Forelimb muscle (tissue), 1 donor: ENCODE measurements at places on chromosomes 7 and 10.

DNA sequence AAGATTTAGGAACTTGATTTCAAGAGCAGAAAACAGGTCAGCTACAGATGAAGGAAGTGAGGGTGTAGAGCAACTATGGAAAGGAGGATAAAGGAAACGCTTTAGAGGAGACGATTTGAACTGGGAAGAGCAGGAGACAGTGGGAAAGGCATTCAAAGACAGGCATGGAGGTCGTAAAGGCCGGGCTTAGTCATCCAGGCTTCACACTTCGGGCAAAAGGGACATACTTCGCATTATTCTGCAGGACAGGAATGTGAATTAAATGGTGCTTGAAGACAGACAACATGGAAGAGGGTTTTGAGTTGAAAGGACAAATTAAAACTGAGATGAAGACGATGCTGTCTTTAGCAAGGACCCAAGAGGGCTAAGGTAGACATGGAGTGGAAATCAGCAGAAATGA lies 8.1 kb downstream of the FAM171A1 start:
- DNase-seq: no peak

DNA sequence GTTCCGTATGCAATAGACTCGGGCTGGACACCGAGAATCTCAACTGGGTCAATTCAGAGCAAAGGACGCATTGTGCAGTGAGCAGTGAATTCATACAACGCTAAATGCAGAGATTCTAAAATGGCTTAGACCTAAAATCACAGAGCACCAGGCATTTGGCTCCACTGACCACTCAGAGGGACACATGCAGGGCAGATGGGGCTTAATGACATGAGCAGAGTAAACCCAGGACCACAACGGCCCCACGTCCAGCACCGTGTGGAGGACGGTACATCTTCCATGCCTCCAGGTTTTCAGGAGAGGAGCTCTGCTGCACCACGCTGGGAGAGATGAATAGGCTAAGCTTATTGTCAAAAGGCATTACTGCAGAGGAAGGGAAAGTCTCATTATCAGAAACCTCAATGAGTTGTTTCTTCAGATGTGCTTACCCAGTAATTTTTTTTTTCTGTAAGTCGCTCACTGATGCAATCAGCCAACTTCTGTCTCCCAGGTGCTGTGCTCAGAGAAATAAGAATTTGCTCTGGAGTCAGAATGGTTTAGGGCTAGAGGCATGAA lies 555.0 kb downstream of the PTPRN2 start:
- no peak for DNase-seq

DNA sequence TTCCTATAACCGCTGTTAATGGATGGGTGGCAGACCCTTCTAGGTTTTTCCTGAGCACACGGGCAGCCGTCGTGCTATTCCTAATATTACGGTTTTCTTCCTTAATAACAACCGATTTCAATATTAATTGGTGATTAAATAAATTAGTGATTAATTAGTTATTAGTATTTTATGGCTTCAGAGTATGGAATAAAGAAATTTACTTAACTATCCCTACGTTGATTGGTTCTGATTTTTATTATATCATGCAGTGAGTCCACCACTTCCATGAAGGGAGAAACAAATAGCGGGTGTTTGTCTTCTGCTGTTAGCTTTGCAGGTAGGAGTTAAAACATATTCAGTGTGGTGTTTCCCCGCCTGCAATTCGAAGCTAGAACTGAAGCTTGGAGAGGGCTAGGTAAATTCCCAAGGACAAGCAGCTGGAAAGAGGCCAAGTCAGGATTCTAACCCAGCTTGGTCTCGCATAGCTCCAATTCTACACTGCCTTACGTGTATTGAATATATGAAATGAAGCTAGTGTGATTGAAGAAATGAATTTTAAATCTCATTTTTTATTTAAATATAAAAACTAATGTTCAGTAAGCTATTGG lies 928 bp upstream of the CSTF2T start:
- DNase-seq: no peak

GRCh38 chr10:79066411-79067240 lies 2.1 kb upstream of the ZMIZ1 start:
- no peak for DNase-seq

GRCh38 chr10:87651801-87652200 lies 7.9 kb upstream of the PAPSS2 start:
- no peak for DNase-seq

GRCh38 chr10:12448729-12449391 lies 99.5 kb downstream of the CAMK1D start:
- DNase-seq: no peak

GRCh38 chr10:4981722-4982471 lies 18.7 kb downstream of the AKR1C1 start:
- DNase-seq: no peak

DNA sequence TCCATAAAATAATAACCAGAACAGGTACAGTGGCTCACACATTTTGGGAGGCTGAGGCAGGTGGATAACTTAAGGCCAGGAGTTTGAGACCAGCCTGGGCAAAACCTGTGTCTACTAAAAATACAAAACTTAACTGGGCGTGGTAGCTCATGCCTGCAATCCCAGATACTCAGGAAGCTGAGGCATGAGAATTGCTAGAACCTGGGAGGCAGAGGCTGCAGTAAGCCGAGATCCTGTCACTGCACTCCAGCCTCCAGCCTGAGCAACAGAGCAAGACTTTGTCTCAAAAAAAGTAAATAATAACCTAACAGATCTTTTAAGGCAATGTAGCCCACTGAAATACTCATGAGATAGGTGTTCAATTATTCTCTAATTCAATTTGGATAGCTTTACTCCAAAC lies 107.1 kb upstream of the ASAH2 start:
- no peak for DNase-seq

DNA sequence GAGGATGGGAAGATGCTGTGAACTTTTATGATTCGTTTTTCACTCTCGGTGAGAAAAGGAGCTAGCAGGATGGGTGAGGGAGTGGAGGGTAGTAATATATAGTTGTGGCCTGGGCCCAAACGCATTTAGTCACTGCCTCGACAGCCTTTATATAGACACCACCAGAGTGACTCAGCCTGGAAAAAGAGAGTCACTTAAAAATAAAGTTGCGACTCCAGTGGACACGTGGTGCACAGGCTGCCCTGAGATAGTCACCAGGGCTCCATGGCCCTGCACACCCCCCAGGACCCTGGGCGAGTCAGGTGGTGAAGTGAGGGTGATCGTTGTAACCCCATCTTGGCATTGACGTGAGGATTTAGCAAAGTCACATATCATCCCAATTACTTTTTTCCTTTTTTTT lies 106.7 kb downstream of the CUX1 start:
- no peak for DNase-seq

- DNase-seq: no peak
Observed at GRCh38 chr10:50917486-50917885, 32.1 kb upstream of the A1CF start.

- DNase-seq: no peak
Observed at GRCh38 chr10:132919374-132920100, 22.8 kb downstream of the CFAP46 start.

GRCh38 chr10:1540144-1540543 lies 197.2 kb downstream of the ADARB2 start:
- no peak for DNase-seq

GRCh38 chr10:62650411-62650810 lies 154.1 kb upstream of the ADO start:
- no peak for DNase-seq

GRCh38 chr10:73863039-73863817 lies 11.1 kb downstream of the CAMK2G start:
- DNase-seq: no peak

GRCh38 chr10:88386204-88386788 lies 196.8 kb downstream of the RNLS start:
- DNase-seq: no peak

DNA sequence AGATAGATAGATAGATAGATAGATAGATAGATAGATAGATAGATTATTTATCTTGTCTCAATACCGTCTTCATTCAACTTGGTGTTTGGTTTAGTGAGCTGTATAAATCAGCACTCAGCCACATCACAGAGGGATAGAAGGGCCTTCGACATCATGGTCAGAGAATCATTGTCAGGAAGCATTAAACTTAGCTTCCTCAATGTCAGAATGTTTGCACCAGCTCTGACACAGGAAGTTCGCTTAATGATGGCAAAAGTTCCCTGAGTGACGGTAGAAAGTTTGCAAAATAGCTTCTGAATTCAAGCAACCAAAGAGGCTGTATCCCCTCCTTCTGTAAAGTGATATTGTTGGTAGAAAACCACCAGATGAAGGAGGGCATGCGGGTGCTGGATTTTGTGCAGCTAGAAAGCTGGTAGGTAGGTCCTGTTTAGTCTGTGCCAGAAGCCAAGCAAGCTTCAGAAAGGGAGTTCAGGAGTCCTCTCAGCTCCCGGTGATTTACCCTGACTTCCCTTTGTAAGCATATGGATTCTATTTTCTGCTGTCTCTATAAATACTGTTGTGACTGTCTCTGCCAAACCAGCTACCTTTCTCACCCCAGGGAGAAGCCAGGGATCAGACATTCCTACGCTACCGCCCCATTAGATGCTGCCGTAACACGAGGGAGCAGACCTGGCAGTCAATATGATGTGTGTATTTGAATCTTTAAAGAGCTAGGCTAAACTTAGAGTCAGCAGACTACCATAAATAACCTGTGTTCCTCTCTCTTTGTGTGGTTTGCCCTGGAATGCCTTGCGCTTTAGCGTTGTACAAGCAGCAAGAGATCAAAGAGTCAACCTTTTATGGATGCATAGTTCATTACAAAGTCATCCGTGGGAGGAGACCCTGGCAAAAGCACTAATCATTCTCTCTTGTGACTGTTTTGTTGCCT lies 200.5 kb upstream of the KIAA1217 start:
- DNase-seq: no peak

DNA sequence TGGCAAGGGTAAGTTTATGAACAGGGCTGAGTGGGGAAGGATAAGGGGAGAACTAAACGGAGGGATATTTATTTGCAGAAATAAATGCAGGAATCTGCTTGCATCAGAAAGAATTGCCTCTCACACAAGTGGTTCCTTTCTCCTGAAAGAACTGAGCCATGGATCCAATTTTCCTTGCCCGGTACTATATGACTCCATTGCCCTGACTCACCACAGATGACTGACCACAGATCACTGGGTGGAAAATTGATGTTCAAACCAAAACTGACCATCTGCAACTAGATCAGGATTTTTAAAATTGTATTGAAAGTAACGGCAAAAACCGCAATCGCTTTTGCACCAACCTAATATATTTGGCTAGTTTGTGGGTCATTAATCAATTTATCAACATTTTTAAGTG lies 6.2 kb upstream of the MACC1 start:
- no peak for DNase-seq

GRCh38 chr10:1244493-1244892 lies 188.3 kb downstream of the WDR37 start:
- DNase-seq: no peak

GRCh38 chr10:126846959-126847358 lies 58.3 kb upstream of the DOCK1 start:
- no peak for DNase-seq

DNA sequence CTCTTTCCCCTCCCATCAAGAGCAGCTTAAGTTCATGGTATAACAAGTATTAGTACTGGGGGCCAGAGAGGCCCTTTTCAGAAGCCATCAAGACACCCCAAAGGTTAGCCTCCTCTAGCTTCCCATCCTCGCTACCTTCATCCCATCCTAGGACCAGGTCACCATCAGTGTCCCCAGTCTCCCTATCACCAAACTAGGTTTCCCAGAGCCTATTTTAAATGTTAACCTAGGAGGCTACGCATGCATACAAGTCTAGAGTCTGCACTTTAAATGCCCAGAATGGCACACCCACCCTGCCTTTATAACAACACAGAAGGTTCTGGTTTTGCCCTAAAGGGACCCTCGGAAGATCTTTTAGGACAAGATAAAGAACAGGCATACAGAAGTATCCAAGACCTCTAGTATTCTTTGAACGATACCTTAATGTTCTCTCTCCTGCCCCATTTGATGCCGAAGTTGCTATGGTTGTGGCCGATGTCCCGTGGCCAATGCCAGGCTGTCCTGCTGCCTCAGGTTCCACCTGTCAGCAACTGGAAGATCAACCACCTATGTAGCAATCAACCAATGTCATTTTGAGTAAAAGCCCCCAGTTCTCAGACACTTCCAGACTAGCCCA lies 2.2 kb downstream of the GPRIN2 start:
- no peak for DNase-seq

GRCh38 chr10:11713186-11713743 lies 28.9 kb upstream of the ECHDC3 start:
- DNase-seq: no peak

- no peak for DNase-seq
Observed at GRCh38 chr10:72007246-72007892, 43.2 kb downstream of the CHST3 start.

DNA sequence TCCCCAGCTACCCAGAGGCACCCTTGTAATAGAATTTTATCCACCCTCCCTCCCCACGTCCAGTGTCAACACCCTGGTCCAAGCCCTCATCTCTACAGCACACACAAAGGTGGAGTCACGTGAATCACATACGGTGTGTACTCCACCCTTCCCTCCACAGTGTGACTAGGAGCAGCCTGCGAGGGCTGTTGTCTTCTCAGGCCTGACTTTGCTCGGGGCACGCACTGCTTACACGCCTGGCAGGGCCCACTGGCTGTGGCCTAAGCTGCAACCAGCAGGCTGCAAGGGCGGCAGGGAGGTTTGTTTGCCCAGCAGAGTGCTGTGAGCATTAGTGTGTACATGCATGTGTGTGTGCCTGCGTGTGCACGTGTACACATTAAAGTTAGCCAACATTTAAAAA lies 93.7 kb downstream of the COBL start:
- DNase-seq: no peak

GRCh38 chr10:28711776-28712175 lies 34.5 kb downstream of the BAMBI start:
- no peak for DNase-seq

DNA sequence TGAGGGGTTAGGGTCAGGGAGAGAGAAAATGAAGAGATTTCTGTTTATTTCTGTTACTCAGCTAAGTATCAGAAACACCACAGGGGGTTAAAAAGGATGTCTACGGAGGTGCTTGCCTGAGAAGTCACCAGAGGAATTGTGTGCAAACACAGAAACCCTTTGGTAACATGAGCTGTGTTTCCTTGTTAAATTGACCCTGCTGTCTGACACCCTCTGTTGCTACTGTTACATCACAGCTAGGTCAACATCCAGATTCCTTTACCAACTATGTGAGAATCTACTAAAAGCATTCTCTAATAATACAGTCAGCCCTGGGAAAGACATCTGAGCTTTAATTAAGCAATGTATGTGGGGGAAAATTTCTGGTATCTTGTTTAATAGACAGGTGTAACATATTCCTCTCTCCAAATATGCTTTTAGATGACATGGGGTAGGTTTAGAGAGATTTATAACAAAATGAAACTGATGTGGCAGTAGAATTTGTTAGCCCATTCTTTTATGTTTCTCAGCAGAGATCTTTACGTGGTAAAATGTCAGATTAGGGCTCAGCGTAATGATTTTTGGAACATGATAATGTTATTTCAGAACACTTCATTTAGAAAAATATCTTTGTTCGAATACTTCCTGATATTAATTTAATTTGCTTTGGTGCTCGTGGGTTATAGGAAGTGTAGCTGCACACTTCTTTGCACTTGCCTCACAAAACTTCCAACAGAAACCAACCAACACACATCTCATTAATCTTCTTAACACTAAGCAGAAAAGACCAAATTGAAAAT lies 168.0 kb upstream of the AHR start:
- no peak for DNase-seq

GRCh38 chr10:128739930-128740329 lies 613.7 kb upstream of the MKI67 start:
- no peak for DNase-seq
